ENCODE measurements at places on chromosomes 1 and 21.

GRCh38 chr1:207848234-207848633 is 62.7 kb downstream of the CD34 start:
- DNase-seq = no peak

- no peak for DNase-seq
Observed at GRCh38 chr1:57167997-57168396, 202.2 kb upstream of the C8B start.

GRCh38 chr1:167635156-167635648 is 5.2 kb downstream of the RCSD1 start:
- no peak for DNase-seq

DNA sequence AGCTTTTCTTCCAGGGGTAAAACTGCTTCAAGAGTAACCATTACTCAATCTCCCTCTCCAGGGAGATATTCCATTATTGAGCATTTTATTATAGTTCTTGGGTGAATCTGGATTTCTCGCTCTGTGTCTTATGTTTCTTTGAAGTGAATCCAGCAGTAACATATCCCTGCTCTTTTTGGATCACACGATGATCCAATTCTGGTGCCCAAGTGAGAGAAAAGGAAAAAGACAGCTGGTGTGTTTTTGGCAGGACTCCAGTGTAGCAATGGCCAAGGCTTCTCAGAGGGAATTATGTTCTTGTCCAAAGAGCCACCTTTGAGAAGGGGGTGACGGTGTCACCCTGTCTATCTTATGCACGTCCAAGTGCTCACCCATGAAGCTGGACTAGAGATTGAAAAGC is 140.3 kb upstream of the ERRFI1 start:
- DNase-seq = no peak

- DNase-seq = no peak
Observed at GRCh38 chr1:83990734-83991133, 8.2 kb downstream of the TTLL7 start.

- DNase-seq = no peak
Observed at GRCh38 chr21:37658121-37658816, 258.0 kb downstream of the KCNJ6 start.

DNA sequence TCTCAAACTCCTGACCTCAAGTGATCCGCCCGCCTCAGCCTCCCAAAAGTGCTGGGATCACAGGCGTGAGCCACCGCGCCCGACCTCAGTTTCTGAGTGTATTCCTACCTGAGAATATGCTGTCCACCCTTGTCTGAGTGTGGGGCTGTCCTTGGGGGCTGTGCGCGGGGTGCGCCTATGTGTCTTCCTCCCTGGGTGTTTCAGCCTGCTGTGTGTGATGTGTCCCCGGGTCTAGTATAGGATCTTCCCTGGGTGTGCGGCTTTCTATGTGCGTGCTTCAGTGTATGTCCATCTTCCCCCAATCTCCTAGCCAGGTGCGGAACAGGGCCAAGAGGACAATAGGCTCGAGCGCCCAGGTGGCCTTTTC is 8.3 kb upstream of the ID3 start:
- no peak for DNase-seq

GRCh38 chr1:53369761-53370160 is 41.9 kb upstream of the LRP8 start:
- DNase-seq = no peak

- DNase-seq = no peak
Observed at GRCh38 chr1:31949862-31950261, 11.7 kb upstream of the PTP4A2 start.

GRCh38 chr1:89865498-89866382 is 44.9 kb downstream of the LRRC8D start:
- DNase-seq = no peak
